ENCODE measurements at places on chromosomes 12 and 14.

- no peak for DNase-seq
- H3K27ac ChIP-seq = no peak overlapping the region
- no peaks in the 10 kb centered on the region for H3K4me1 ChIP-seq
- no peak overlapping the region for H3K4me3 ChIP-seq
- H3K27me3 ChIP-seq = no peaks in the 10 kb centered on the region
These were observed 53.7 kb downstream of the RNF34 start for GRCh38 chr12:121453629-121454028.

GRCh38 chr12:61804301-61804700, 455.9 kb upstream of the USP15 start:
- DNase-seq = no peak
- H3K4me1 ChIP-seq = no peaks in the 10 kb centered on the region
- H3K27ac ChIP-seq = no peak overlapping the region
- H3K36me3 ChIP-seq = no peaks in the 10 kb centered on the region

- H3K36me3 ChIP-seq = peaks cover 10% of the 10 kb centered on the region
- H3K4me1 ChIP-seq = no peaks in the 10 kb centered on the region
- peak overlapping the region; percentile 80 for H3K4me3 ChIP-seq
- no peaks in the 10 kb centered on the region for H3K27me3 ChIP-seq
These were observed 2.8 kb downstream of the ZFP36L1 start for GRCh38 chr14:68789821-68790643.

- H3K27ac ChIP-seq = peak overlapping the region; percentile 91
- H3K27me3 ChIP-seq = no peaks in the 10 kb centered on the region
- no peak for DNase-seq
These were observed 55.3 kb downstream of the VCPKMT start for GRCh38 chr14:50060871-50061663.

GRCh38 chr12:109542876-109543275, 30.4 kb downstream of the MMAB start:
- DNase-seq = no peak
- no peak overlapping the region for H3K27ac ChIP-seq
- H3K4me1 ChIP-seq = no peaks in the 10 kb centered on the region
- H3K36me3 ChIP-seq = no peaks in the 10 kb centered on the region

DNA sequence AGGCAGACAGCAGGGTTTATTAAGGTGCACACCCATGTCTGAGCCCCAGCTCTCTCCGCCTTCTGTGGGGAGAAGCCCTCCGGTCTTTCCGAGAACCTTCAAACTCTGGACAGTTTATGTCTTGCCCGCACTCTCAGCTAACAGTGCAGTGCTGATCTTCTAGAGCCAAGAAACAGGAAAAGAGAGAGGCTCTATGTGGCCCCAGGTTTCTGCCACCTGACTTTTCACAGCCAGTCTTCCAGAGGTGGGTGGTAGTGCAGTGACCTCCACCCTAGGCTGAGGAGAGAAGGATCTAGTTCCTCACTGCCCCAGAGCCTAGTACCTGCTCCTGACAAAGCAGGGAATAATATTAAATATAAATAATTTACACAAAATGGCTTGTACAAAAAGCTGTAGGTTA, 4.0 kb upstream of the SLC22A17 start:
- H3K4me1 ChIP-seq = peaks cover 4% of the 10 kb centered on the region
- H3K36me3 ChIP-seq = no peaks in the 10 kb centered on the region
- no peaks in the 10 kb centered on the region for H3K27me3 ChIP-seq
- no peak for DNase-seq

DNA sequence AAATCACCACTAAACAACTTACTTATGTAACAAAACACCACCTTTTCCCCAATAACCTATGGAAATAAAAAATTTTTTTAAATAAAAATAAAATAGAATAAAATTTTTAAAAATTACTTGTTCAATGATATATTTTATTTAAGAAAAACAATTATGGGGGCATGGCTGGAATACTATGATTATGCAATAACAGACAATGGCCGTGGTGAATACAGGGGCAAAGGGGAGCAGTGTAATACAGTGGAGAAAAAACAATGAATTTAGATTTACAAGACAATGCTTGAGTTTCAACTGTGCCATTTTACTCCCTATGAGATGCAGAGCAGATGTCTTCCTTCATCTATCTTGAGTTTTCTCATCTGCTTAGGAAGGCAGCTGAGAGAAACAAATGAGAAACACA, 72.9 kb downstream of the BLTP3B start:
- H3K4me1 ChIP-seq = no peaks in the 10 kb centered on the region
- H3K36me3 ChIP-seq = no peaks in the 10 kb centered on the region
- H3K27ac ChIP-seq = no peak overlapping the region
- H3K4me3 ChIP-seq = no peak overlapping the region
- no peaks in the 10 kb centered on the region for H3K27me3 ChIP-seq

GRCh38 chr14:33792720-33793368, 158.0 kb downstream of the EGLN3 start:
- H3K36me3 ChIP-seq = no peaks in the 10 kb centered on the region
- H3K27ac ChIP-seq = no peak overlapping the region
- H3K27me3 ChIP-seq = no peaks in the 10 kb centered on the region
- peak overlapping the region; percentile 52 for H3K4me3 ChIP-seq
- DNase-seq = peak; percentile 58

- H3K4me3 ChIP-seq = no peak overlapping the region
- H3K27me3 ChIP-seq = no peaks in the 10 kb centered on the region
- no peaks in the 10 kb centered on the region for H3K36me3 ChIP-seq
- no peak for DNase-seq
- H3K4me1 ChIP-seq = no peaks in the 10 kb centered on the region
These were observed 58.3 kb upstream of the HECTD1 start for GRCh38 chr14:31265701-31266398.
